Psoas muscle (tissue), 8 donors: ENCODE measurements at places on chromosomes 1 and 21. TPM values are rescaled to one million over a fixed set of nuclear protein-coding genes. Genes with fewer than 3 reads are reported as not detected.
A peak's percentile ranks its signal among the peaks of the same experiment; 100 is the strongest.

ARID4B gene
- 14.5 TPM for total RNA-seq

CYP4X1 gene
- total RNA-seq, result 0.54 TPM

GBP6 gene
- not detected for total RNA-seq

GRCh38 chr1:41098730-41099460, 77.4 kb upstream of the SLFNL1 start:
- H3K27me3 ChIP-seq, result no peaks in the 10 kb centered on the region
- peaks cover 28% of the 10 kb centered on the region for H3K4me1 ChIP-seq
- no peak overlapping the region for H3K4me3 ChIP-seq
- no peak overlapping the region for H3K27ac ChIP-seq
- no peak for DNase-seq

DNA sequence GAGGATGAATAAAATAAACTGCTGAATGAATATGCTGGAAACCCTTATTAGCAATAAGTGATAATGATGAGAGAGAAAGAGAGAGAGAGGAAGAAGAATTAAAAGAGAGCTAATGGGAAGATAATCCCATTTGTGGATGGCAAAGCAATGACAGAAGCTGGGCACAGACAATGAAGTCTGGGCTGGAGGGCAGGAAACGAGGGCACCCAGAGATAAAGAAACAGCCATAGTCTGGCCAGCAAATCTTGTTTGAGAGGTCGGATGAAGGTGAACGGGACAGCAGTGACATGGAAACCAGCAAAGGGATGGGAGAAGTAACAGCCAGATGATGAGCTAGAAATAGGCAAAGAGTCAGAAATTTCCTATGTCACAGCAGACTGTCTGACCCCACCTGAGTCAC, 155.9 kb downstream of the ASTN1 start:
- DNase-seq, result no peak
- H3K4me1 ChIP-seq, result no peaks in the 10 kb centered on the region
- H3K27ac ChIP-seq, result no peak overlapping the region

- peak overlapping the region; percentile 15 for H3K4me3 ChIP-seq
- DNase-seq, result peak; percentile 58
- H3K36me3 ChIP-seq, result no peaks in the 10 kb centered on the region
- H3K27me3 ChIP-seq, result no peaks in the 10 kb centered on the region
- H3K27ac ChIP-seq, result no peak overlapping the region
- H3K4me1 ChIP-seq, result no peaks in the 10 kb centered on the region
Observed at GRCh38 chr1:186618401-186619170, 61.6 kb downstream of the PTGS2 start.

CNR2 gene
- total RNA-seq, result not detected

GRCh38 chr1:173430677-173431303, 46.3 kb upstream of the PRDX6 start:
- no peak for DNase-seq
- no peak overlapping the region for H3K4me3 ChIP-seq

DNA sequence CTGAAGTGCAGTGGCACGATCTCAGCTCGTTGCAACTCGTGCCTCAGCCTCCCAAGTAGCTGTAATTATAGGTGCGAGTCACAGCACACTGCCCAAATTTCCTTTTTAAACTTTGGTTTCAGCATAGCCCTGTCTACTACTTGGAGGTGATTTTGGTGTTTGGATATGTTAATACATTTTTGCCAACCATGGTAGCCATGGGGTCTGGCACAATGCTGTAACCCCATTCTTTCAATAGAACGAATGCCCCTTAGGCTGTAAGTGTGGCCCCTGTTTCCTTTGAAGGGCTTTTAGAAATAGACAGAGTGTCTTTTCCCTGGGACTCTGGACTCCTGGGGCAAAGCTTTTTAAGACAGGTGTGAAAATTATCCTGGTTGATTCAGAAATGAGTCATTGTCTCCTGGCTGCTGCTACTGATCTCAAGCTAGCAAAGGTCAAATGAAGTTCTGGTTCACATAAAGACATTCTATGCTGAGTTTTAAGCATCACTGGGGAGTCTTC, 141.1 kb upstream of the RUNX1 start:
- no peak overlapping the region for H3K4me3 ChIP-seq
- H3K4me1 ChIP-seq, result peaks cover 40% of the 10 kb centered on the region
- no peaks in the 10 kb centered on the region for H3K27me3 ChIP-seq

DNA sequence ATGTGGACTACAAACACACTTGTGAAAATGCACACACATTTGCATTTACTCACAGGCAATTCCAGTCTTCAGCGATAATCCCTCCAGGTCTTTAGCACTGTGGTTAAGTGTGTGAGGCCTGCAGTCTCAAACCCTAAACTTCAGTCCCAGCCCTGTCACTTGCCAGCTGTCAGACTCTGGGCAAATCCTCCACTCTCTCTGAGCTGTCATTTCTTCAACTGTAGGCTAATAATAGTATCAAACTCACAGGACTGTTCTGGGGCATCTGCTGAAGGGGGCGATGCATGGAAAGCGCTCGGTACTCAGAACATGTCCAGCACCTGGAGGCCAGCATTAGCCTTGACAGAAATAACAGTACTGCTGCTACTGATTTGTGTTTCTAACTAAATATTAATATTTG, 48.2 kb downstream of the NEK2 start:
- no peak for DNase-seq
- H3K27ac ChIP-seq, result no peak overlapping the region
- H3K27me3 ChIP-seq, result no peaks in the 10 kb centered on the region
- H3K4me1 ChIP-seq, result no peaks in the 10 kb centered on the region
- no peaks in the 10 kb centered on the region for H3K36me3 ChIP-seq

OR2AK2 gene
- not detected for total RNA-seq
